Fibroblast of lung (primary cell): ENCODE measurements at places on chromosomes 3 and 15. TPM values are rescaled to one million over a fixed set of nuclear protein-coding genes. Genes with fewer than 3 reads are reported as not detected.

Gene ROPN1
- polyA plus RNA-seq = not detected in 2 replicates

GRCh38 chr3:97102641-97103040 lies 288.2 kb downstream of the EPHA6 start:
- no peak for DNase-seq

Gene MORC1
- not detected in 2 replicates for polyA plus RNA-seq

GRCh38 chr3:97687734-97688133 lies 76.8 kb upstream of the ARL6 start:
- DNase-seq = no peak

Gene LAMB2
- 285 and 375 TPM in 2 replicates for polyA plus RNA-seq

- no peak for DNase-seq
Observed at GRCh38 chr15:81012588-81012987, 11.9 kb downstream of the TLNRD1 start.

Gene CYP1A2
- not detected in 2 replicates for polyA plus RNA-seq

GRCh38 chr3:150132101-150132749 lies 161.5 kb upstream of the PFN2 start:
- no peak for DNase-seq

GRCh38 chr3:116007000-116007399 lies 383.7 kb downstream of the GAP43 start:
- DNase-seq = no peak

DNA sequence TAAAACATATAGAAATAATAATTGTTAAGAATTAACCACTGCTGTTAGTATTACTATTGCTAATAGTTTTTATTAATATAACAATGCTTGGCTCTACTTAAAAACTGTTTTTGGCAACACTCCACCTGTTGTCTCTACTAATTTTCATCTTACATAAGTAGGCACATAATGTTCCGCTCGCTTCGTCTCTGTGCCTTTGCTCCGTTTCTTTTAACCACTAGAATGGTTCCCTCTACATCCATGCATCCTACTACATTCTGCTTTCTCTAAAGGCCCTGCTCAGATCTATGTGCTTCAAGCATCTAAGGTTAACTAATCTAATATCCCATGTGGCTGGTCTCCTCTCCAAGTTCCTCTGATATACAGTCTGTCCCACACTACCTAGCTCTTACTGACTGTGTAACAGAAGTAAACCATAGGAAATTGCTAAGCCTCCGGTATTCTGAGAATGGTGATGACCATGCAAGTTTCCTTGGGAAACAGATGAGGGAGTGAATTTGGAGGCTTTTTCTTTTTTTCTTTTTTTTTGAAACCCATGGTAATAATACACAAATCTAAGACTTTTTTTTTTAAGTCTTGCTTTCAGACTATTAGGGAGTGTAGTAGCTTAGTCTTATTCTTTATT lies 138.3 kb downstream of the P3H2 start:
- DNase-seq = peak; percentile 57

GRCh38 chr3:72380711-72381493 lies 467.3 kb downstream of the SHQ1 start:
- no peak for DNase-seq

Gene NSMCE3
- 7.2 TPM in 2 replicates for polyA plus RNA-seq

- peak; percentile 67 for DNase-seq
Observed at GRCh38 chr15:23687143-23687470, at the start of gene NDN. Gene NDN, minus strand, starts transcription at chr15:23687305. Its CDS starts 88 bp downstream, at chr15:23687217.

DNA sequence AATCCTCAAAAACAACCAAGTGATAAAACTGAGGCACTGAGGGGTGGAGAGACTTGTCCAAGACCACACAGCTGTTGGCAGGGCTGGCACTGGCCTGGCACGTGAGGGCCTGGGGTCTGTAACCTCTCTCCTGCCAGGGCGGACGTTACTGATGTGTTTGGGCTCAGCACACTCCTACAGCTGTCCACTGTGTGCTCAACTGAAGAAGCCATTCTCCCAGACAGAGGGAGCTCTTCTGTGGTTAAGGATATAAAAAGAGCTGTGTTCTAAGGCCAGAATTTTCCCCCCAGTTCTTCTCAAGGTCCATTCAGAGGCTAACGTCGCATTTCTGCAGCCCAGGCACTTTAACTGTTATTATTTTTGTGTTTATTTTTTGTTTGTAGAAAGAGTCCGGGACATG lies 429.0 kb upstream of the ATP11B start:
- DNase-seq = no peak

DNA sequence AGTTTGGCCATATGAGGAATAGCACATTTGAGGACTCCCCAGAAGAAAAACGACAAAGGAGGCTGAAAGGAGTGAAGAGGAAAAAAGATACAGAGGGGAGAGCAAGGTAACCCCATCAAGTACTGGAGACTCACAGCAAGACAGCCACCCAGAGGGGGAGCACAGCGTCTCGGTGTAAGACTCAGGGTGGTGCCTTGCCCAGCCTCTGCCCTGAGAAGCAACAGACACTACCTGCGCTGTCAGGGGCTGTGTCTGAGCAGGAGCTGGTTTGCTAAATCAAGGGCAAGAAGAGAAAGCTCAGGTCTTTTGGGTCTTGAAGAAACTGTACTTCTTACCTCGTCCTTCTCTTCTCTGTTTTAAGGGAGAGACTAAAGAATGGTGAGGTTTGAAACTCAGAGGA lies 27.9 kb downstream of the FBXO45 start:
- DNase-seq = no peak

- DNase-seq = peak; percentile 11
Observed at GRCh38 chr15:50819344-50819743, 53.8 kb upstream of the SPPL2A start.

DNA sequence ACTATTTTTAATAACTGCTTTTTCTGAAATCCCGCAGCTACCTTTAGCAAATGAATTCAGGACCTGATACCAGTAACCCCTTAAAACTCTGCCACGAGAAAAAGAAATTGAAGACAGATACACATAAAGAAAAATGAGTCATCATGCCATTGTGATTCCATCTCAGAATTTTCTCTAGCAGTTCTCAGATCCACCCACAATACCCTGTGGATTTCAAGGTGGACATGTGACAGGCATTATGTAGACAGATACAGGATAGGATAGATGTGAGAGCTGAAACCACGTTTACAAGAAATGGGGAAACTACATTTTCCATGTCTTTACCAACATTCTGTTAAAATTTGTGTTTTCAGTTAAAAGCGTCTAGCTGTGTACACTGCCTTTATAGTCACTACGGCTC lies 291.9 kb upstream of the NR2F2 start:
- DNase-seq = peak; percentile 37

Gene EPHA3
- polyA plus RNA-seq = 0.09 and 0.23 TPM in 2 replicates

DNA sequence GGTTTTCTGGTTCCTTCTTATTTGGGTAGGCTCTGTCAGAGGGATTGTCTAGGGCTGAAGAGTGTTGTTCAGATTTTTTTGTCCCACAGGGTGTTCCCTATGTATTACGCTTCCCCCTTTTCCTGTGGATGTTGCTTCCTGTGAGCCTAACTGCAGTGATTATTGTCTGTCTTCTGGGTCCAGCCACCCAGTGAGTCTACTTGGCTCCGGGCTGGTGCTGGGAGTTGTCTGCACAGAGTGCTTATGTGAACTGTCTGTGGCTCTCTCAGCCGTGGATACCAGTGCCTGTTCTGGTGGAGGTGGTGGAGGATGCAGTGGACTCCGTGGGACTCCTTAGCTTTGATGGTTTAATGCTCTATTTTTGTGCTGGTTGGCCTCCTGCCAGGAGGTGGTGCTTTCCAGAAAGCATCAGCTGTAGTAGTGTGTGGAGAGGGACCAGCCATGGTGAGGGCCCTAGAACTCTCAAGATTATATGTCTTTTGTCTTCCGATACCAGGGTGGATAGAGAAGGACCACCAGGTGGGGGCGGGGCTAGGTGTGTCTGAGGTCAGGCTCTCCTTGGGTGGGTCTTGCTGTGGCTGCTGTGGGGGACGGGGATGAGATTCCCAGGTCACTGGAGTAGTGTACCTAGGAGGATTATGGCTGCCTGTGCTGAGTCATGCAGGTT lies 53.8 kb downstream of the CCDC66 start:
- DNase-seq = no peak

- DNase-seq = no peak
Observed at GRCh38 chr15:39597751-39598185, 16.9 kb downstream of the THBS1 start.

DNA sequence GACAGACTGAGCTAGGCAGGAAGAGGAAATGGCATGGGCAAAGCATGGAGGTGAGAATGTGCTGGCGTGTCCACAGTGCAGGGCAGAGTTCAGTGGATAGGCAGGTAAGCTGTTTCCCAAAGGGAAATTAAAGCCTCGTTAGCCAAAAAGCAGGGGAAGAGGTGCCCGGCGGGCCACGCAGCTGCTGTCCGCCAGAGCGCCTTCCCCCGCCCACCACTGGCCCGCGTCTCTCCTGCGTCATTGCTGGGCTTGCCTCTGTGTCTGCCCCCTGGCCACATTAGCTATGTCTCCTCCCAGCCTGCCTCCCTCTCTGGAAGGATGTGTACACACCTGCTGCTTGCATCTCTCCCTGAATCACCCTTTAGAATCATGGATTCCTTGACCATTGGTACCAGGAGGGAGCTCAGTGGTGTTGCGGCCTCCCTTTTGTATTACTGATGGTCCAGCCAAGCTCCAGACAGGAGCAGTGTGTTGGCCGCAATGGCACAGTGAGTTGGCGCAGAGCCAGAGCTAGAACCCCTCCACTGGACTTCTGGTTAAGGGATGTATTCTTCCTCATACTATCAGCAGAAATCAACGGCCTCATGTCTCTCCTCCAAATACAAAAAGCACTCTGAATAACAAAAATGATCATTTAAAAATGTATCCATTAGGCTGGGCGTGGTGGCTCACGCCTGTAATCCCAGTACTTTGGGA lies 26.6 kb downstream of the SLC28A1 start:
- no peak for DNase-seq

- DNase-seq = no peak
Observed at GRCh38 chr3:85259748-85260147, 301.0 kb downstream of the CADM2 start.

GRCh38 chr3:13497386-13497785 lies 17.3 kb downstream of the HDAC11 start:
- peak; percentile 43 for DNase-seq

GRCh38 chr15:59258317-59258716 lies 51.7 kb downstream of the LDHAL6B start:
- no peak for DNase-seq

DNA sequence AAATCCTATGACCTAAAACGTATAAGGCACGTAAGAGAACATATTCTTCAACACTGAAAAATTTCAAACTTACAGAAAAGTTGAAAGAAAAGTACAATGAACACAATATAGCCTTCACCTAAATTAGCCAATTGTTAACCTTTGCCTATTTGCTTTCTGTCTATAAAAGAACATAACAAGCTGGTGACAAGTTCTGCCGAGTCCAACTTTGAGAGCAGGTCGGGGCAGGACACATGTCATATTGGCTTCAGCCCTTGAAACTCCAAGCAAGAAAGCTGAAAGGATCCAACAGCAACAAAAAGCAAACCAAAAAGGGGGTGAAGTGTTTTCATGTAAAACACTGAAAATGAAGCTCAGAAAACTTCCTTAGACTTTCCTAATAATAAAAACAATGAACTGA lies 59.1 kb downstream of the TBC1D2B start:
- DNase-seq = no peak

DNA sequence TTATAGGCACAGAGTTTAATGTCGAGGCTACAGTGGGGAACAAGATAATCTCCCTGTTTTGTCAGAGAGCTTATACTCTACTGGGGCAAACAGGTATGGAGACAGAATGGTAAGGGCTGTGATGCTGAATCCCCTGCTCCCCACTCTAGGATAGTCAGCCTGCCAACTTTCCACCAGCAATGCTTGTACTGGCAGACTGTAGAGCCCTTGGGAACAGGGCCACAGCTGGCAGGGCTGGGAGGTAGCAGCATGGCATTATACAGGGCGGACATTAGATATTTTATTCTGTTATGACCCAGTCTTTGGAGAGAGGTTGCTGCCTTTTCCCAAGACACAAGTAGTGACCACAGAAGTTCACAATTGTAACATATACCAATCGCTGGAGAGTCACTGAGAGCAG lies 91.2 kb downstream of the ARRDC4 start:
- no peak for DNase-seq

GRCh38 chr15:55318588-55319494 lies at the start of the genes PIGB and PIGBOS1:
Gene PIGB, plus strand, starts transcription at chr15:55319222. Its CDS starts 29 bp downstream, at chr15:55319251.
Gene PIGBOS1, minus strand, starts transcription at chr15:55319123. Its CDS starts 1,331 bp downstream, at chr15:55317792.
- peak; percentile 93 for DNase-seq

Gene GOLGA6L4
- 0.58 and 0.90 TPM in 2 replicates for polyA plus RNA-seq

DNA sequence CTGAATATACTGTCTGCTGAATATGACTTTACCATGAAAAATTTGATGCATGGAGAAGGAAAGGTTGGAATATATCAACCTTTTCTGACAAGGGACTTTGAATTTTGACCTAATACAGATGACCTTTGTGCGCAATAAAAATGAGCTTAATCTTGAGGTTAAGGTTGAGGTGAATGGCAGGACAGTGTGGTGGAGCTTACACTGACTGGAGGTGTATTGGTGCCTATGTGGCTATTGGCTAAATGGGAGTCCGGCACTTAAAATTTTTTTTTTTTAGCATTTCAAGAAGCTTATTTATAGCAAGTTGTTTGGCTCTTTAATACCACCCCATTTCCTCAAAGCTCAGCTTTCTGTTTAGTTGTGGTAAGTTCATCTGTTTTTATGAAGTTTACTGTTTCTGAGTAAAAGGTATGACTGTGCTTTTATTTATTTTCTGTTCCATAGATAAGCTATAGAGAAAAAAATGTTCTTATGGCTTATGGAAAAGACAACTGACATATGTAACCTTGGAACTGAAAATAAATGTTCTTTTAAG lies 15.2 kb downstream of the CDIN1 start:
- no peak for DNase-seq

Gene FANCD2
- 9.7 and 25.5 TPM in 2 replicates for polyA plus RNA-seq

- DNase-seq = peak; percentile 2
Observed at GRCh38 chr3:44511238-44511566, 33.7 kb upstream of the ZNF445 start.

DNA sequence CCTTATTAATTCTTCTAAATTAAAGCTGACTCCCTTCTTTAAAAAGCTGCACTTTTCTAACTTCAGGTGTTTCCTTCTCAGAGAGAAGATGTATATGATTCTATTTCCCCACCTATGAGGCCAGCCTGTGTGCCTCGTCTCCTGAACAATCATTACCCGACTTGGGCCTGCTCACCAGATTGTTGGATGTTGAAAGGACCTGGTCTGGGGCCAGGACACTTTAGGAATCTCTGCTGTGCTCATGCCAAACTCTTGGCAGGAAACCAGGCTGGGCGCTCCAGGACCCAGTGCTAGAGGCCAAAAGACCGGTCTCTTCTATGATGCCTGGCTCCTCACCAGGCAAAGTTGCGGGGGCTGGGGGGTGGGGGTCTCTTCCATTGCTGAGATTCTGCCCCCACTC lies 16.9 kb upstream of the LRRC31 start:
- peak; percentile 69 for DNase-seq

Gene POLQ
- 1.1 and 4.1 TPM in 2 replicates for polyA plus RNA-seq

DNA sequence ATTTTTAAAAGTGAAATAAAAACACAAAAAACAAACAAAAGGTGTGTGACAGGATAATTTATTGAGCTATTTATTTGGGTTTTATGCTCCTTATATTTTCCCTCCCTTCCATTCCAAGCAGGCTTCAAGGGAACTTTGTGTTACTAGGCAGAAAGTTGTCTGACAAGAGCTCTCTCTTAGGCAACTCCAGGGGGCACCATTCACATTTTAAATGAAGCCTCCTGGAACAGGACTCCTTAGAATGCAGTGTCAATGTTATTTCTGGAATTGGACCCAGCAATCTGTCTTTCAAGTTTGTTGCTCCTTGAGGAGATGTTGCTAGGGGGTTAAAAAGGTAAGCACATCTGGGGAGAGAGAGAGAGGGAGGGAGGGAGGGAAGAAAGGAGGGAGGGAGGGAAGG lies 5.4 kb upstream of the RFX7 start:
- peak; percentile 68 for DNase-seq
